ENCODE measurements at places on chromosomes 3 and 15. TPM values are rescaled to one million over a fixed set of nuclear protein-coding genes. Genes with fewer than 3 reads are reported as not detected.

DNA sequence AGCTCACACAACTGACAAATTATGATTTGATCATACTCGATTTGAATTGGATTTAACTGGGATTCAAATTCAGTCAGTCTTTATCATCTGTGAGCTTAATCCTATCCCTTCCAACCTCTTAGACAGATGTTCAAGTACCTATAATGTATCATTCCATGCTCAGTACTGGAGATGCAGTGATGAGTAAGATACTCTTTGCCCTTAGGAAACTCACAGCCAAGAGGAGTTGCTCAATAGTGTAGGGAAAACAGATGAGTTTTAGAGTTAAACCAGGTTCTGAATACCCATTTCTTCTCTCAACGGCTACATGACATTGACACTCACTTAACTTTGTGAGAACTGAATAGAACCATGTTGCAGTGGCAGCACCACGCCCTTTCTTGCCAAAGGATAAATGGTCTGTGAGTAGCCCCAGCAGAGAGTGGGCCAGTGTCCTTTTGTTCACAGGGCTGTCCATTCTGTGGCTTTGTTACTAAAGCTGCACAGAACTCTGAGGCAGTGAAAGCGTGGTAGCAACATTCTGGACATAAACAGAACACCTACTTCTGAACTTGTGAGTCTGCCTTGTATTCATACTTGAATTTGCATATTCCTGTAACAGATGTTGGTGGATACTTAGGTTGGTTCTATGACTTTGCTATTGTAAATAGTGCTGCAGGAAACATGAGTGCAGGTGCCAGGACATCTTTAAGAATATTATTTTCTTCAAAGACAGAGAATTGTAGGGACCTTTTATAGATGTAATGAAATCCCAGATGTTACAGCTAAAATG is 91.6 kb downstream of the RASA2 start:
- no peak for DNase-seq

DNA sequence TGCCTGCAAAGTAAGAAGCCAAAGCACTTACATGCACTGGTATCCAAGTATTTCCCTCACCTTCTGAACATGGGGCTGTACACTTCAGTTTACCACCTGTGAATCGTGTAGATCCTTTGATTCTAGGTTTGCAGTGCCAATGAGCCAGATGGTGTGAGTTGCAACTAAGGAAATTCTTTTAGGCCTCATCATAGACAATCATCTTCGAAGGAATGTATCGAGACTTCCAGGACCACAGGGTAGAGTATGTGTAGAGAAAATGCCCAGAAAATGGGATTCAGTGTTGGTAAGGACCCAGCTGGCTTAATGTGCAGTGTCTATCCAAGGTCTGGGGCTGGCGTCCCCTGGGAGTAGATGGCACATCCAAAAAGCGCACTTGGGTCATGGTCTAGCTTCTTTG is 323.2 kb upstream of the TPM1 start:
- DNase-seq, result no peak

DNA sequence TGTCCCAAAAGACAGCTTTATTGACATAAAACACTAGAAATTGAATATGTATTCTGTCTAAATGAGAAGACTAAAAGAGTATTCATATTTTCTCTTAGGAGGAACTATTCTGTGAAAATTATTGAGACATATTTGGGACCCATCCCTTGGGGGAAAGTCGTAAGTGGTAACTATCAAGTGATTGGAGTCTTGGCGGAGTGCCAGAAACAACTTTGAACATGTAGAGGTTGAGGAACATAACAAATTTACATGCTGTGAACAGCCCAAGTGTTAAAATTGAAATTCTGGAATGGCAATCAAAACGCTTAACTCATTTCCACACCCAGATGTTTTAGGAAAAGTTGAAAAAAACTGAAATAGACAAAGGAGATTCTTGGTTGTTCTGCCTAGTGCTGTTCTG is 1034.6 kb downstream of the NSUN3 start:
- no peak for DNase-seq

DNA sequence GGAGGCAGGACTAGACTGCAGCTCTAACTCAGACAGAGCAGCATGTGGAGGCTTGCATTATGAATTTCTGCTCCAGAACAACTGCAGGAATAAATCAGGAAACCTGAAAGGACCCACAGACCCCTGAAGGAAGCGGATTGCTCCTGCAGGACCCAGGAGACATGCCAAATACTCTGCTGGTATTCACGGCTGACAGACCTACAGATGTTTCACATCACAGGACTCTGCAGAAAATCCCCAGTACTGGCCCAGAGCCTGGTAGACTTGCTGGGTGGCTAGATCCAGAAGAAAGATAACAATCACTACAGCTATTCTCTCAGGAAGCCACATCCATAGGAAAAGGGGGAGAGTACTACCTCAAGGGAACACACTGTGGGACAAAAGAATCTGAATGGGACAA is 942.1 kb downstream of the AGBL1 start:
- DNase-seq, result no peak

DNA sequence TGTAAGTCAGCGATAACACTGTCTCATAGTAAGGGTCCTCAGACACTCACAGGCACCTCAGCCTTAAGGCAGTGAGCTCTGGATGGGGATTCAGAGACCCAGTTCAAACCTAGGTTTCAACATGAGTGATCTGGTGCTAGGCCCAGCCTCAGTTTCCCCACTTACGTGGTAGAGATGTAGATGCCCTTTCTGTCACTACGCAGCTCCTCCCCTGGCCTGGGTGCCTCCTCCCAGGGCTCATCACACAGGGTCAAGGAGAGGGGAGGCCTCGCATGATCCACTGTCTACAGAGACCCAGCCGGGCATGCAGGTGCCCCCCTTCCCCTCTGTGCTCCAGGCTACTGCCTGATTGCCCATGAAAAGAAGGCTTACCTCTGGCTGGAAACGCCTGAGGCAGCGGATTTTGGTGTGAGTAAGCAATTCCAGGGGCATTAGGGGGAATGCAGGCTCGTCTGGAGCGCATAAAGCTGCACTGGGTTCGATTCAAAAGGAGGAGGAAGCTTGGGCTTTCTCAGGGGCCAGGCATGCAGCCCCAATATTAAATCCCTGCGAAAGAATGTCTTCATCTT is 69.8 kb upstream of the ANKRD34C start:
- DNase-seq, result no peak

DNA sequence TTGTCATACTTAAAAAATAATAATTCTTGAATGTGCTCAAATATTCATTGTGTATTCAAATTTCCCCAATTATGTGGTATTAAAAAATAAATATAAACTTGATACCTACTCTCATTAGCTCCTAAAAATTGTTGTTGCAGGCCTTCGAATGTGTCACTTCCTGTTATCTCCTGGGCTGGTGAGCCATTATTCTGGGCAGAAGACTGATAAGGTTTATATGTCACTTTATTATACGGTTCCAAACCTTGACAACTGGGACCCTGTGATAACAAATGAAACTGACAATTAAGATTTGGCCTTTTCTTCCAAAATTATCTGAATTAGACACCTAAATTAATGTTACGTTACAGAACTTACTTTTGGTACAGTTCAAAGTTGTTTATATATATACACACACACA is 15.0 kb downstream of the CEP152 start:
- DNase-seq, result no peak

DNA sequence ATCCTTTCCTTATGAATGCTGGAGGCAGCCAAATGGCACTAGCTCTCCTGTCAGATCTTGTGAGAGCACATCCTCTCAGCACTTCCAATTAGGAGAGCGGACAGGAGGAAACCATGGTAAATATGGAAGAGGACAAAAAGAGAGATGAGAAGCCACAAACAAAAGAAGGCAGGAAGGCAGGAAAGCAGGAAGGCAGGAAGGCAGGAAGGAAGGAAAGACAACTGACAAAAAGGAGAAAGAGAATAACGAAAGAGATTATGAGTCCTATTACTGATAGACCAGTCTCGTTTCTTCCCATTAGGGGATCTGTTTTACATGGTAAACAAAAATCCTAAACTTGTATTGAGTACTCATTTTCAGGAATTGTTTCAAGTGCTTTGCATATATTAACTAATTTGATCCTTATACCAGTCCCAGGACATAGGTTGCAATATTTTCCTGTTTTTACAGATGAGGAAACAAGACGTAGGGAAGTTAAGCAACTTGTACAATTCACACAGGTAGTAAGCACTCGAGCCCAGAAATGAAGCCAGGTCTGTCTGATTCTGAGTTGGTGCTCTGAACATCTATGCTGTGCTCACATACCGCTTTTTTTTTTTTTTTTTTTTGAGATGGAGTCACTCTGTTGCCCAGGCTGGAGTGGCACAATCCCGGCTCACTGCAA is 4.2 kb downstream of the BCL2A1 start:
- DNase-seq, result no peak

GRCh38 chr15:35481992-35482391 is 64.0 kb downstream of the DPH6 start:
- peak; percentile 79 for DNase-seq

DNA sequence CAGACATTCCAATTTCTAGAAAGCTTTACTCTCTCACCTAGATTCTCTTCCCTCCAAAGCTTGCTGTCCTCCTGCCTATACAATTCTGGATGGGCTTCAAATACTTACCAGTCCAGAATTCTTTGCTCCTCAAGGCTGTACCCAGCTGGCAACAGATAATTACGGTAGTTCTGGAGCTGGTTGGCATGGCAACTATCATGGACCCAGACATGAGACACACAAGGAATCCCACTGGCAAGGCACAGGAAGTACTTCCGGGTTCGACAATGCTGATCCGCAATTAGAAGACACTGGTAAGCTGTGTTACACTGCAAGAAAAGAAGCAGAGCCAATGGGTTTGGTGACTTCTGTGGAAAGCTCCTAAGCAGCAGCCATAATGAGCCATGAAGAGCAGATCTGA is 37.9 kb downstream of the TUBGCP4 start:
- DNase-seq, result no peak

DNA sequence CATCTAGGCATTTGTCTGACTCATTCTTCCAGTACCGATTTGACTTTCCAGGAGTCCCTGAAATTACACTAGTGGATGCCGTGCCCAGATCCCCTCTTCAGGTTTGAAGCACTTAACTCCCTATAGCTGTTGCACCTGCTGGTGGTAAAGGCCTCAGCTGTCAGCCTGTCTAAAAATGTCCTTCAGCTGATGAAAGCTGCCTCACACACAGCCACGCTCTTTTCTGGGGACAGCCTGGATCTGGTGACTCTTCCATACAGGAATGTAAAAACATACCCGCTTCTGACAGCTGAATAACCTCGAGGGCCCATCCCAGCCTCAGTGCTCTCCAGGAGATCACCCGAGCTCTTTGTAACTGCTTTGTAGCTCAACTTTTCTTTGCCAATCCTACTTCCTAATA is 534.1 kb upstream of the GRM7 start:
- DNase-seq, result no peak

DNA sequence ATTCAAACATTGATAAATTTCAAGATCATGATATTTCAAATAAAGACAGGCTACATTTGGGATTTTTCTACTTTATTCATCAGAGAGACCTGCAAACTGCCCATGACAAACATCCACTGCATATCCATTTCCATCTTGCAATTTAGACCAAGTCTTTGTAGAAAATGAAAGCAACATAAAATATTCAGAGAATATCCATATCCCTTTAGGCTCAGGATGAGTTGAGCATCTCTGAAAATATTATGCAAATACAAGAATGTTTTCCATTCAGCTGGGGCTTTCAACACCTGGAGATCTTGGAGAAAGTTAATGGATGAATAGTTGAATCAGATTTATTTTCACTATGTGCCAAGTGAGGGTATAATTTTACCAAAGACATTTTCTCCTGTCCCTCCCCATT is 103.4 kb downstream of the TUSC7 start:
- DNase-seq, result no peak

DNA sequence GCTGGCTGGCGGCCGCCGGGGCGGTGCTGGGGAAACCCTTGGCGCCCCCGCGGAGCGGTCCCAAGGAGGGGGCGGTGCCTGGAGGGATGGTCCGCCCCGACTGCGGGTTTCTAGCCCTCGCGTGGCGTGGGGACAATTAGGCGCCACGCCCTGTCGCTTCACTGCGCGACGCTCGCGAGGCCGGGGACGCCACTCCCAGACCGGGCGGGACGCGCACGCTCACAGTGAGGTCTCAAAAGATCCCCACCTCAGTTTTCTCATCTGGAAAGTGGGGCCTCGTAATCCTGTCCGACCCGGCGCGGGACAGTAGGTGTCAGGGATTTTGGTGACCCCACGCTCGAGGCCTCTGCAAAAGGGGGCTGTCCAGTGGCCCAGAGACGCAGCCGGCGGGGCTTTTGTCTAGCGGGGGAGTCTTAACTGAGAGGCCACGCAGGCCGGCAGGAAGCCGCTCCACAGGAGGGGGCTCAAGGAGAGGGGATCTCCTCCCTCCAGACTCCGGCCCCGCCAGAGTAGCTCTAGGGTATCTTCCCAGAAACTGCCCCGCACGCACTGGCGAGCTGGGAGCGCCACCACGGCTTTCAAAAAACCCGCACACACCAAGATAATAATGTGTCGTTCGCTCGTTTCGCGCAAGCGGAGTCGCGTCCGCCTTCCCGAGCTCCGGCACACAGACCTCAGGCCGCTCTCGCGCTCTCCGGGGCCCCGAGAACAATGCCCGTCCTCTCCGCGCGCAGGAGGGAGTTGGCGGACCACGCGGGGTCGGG is 710 bp upstream of the CLK3 start:
- DNase-seq, result peak; percentile 76

- no peak for DNase-seq
These were observed 63.0 kb upstream of the TIMP4 start for GRCh38 chr3:12221663-12222062.

GRCh38 chr15:49877117-49877872 is 241.7 kb downstream of the ATP8B4 start:
- DNase-seq, result no peak

- no peak for DNase-seq
These were observed 90.3 kb downstream of the MEX3B start for GRCh38 chr15:81955382-81956062.

- peak; percentile 5 for DNase-seq
These were observed 33.4 kb downstream of the ZXDC start for GRCh38 chr3:126442094-126442855.

- no peak for DNase-seq
These were observed 64.2 kb downstream of the TBC1D5 start for GRCh38 chr3:17678116-17678741.

DNA sequence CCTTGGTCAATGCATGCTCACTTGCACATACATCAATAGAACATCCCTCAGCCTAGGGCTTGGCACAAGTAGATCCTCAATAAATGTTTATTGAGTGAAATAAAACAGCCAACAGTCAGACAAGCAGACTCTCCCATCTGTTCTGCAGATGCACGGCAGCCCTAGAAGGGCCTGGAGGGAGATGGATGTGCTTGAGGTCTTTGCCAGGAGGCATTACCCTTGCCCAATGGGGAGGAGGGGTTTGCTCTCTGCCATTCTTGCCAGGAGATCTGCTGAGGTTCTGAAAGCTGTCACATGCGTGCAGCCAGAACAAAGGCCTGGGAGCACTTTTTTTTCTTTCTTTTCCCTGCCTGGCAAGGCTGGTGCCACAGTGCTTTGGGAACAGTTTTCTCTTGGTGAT is 349.3 kb upstream of the THRB start:
- no peak for DNase-seq

The KCNAB1 gene
- under 0.01 TPM for total RNA-seq

The PAQR9 gene
- not detected for total RNA-seq

The ASB14 gene
- not detected for total RNA-seq

The CCR3 gene
- not detected for total RNA-seq

The NR2E3 gene
- total RNA-seq, result under 0.01 TPM

Data from dermis microvascular lymphatic vessel endothelial cell (primary cell).